ENCODE measurements at places on chromosomes 4 and X. TPM values are rescaled to one million over a fixed set of nuclear protein-coding genes. Genes with fewer than 3 reads are reported as not detected.

HDX gene
- 8.3 TPM for total RNA-seq

DNA sequence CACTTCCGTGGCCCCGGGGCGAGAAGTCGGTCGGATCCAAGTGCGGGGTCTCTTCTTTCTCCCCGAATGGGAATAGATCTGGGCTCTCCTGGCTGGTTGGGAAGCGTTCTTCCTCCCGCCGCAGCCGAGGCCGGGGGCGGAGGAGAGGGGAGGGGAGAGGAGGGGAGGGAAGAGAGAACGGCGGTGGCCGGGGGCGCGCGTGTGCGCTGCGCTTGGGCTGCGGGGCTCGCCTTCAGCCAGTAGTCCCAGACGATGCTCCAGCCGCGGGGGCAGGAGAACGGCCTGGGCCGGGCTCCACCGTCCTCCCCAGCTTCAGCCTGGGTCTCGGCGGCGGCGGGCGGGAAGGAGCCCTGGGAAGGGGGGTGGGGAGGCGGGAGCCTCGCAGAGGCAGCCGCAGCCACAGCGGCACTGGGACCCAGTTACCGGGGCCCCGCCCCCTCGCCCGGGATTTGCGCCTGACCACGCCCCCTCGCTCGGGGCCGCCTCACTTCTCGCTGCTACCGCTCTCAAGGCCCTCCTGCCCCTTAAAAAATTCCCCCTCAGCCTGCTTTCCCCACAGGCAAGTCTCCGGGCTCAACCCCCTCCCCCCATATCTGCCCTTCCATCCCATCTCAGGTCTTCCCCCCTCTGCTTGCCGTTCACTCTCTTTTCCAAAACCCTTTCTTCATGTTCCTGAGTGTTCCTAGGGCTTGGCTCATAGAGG, at the start of gene FGD1:
Gene FGD1 (minus strand): TSS at position 421 of the 703 bp plus-strand sequence. CDS start 802 bp downstream, outside the sequence.
- peaks cover 9% of the 10 kb centered on the region for H3K4me1 ChIP-seq
- H3K4me3 ChIP-seq, result peak within 1 kb of the TSS; percentile 64
- H3K36me3 ChIP-seq, result peaks cover 8% of the 10 kb centered on the region
- peak; percentile 71 for DNase-seq
- peaks cover 70% of the 10 kb centered on the region for H3K27me3 ChIP-seq
- H3K27ac ChIP-seq, result peak within 1 kb of the TSS; percentile 14

SPANXA1 gene
- not detected for total RNA-seq

MAGEH1 gene
- total RNA-seq, result not detected

DNA sequence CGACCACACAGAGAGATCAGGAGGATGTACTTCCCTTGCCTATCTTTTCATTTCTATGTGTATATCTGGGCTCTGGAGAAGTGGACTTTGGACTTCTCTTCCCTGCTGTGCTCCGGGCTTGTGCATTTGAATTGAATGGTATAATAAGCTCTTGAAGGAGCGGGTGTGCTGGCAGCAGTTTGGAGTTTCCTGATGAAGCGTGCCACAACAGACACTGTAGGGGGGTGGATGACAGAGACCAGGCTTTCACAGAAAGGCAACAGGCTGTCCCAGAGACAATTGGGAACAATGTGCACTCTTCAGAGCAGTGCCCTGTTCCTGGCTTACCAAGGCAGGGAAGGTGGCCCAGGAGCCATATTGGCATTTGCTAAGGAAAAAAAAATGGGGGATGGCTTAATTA, 170.1 kb downstream of the FRMPD4 start:
- H3K4me1 ChIP-seq, result peaks cover 7% of the 10 kb centered on the region
- no peak for DNase-seq
- H3K27me3 ChIP-seq, result no peaks in the 10 kb centered on the region
- no peaks in the 10 kb centered on the region for H3K36me3 ChIP-seq

DNA sequence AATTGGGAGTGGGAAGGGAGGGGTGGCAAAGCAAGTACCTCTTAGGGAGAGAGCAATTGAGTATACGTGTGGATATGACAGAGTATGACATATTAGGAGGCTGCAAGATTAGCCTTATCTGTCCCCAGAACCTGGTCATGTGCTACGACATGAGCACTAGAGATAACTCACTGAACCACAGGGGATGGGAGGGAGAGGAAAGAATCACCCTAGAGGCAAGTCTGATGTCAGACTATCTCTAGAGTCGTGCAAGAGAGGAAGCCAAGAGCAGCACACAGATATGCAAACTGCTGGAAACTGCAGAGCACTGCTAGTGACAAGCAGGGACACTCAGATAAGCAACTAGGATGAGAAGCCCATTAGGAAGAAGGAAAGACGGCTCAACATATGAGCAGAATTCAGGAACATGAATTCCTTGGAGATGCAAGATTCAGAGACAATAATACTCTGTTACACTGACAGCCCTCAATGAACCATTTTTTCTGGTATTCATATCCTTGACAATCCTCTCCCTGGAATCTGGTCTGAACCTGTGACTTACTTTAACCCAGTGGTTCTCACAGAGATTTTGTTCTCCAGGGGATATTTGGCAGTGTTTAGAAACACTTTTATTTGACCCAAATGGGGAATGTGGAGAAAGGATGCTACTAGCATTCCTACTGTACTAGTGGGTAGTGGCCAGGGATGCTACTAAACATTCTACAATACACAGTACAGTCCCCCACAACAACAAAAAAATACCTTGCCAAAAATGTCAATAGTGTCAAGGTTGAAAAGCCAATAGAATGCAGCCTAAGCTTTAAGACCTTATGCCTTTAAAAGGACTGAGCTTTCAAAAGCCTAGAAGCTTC, 84.0 kb upstream of the BMP2K start:
- no peaks in the 10 kb centered on the region for H3K4me1 ChIP-seq
- no peak for DNase-seq
- no peaks in the 10 kb centered on the region for H3K36me3 ChIP-seq
- H3K4me3 ChIP-seq, result no peak overlapping the region
- no peak overlapping the region for H3K27ac ChIP-seq

NXF3 gene
- total RNA-seq, result not detected

- H3K27ac ChIP-seq, result no peak overlapping the region
- H3K36me3 ChIP-seq, result no peaks in the 10 kb centered on the region
- H3K4me1 ChIP-seq, result no peaks in the 10 kb centered on the region
- DNase-seq, result no peak
- H3K4me3 ChIP-seq, result no peak overlapping the region
Observed at GRCh38 chr4:77852892-77853495, 9.6 kb upstream of the MRPL1 start.

DNA sequence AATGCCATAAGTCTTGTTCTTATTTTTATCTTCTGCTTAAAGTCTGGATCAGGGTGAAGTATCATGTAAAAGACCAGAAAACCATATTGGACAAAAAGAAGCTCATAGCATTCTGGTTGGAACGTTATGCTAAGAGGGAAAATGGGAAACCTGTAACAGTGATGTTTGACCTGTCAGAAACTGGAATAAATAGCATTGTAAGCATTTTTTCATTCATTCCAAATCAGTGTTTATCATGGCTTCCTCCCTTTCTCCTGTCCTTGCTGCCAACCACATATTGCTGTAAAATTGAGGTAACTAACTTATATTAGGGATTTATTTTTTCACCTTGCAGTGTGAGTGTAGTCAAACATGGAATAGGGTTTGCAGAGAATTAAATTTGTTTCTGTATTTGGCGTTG, 23.8 kb downstream of the MOSPD2 start:
- H3K27me3 ChIP-seq, result no peaks in the 10 kb centered on the region
- DNase-seq, result no peak
- H3K27ac ChIP-seq, result no peak overlapping the region
- no peaks in the 10 kb centered on the region for H3K4me1 ChIP-seq
- no peak overlapping the region for H3K4me3 ChIP-seq

MAD2L1 gene
- total RNA-seq, result 42.9 TPM

RASGEF1B gene
- total RNA-seq, result 36.3 TPM

DNA sequence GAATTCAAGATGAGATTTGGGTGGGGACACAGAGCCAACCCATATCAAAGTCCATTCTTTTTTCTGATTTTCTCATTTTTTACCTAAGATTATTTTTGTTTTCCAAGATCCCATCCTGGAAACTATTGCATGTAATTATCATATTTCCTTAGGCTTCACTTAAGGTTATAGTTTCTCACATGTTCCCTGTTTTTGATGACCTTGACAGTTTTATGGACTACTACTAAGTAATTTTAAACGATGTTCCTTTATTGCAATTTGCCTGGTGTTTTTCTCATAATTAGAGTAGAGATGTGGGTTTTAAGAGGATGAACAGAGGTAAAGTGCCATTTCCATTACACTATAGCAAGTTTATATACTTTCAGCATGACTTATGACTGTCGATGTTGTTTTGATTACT, 795.1 kb downstream of the FAT4 start:
- no peak overlapping the region for H3K27ac ChIP-seq
- no peak overlapping the region for H3K4me3 ChIP-seq
- no peak for DNase-seq

GRCh38 chr4:186258216-186258811, 7.7 kb upstream of the F11 start:
- H3K36me3 ChIP-seq, result peaks cover 14% of the 10 kb centered on the region
- DNase-seq, result no peak
- H3K4me1 ChIP-seq, result peaks cover 14% of the 10 kb centered on the region

DNA sequence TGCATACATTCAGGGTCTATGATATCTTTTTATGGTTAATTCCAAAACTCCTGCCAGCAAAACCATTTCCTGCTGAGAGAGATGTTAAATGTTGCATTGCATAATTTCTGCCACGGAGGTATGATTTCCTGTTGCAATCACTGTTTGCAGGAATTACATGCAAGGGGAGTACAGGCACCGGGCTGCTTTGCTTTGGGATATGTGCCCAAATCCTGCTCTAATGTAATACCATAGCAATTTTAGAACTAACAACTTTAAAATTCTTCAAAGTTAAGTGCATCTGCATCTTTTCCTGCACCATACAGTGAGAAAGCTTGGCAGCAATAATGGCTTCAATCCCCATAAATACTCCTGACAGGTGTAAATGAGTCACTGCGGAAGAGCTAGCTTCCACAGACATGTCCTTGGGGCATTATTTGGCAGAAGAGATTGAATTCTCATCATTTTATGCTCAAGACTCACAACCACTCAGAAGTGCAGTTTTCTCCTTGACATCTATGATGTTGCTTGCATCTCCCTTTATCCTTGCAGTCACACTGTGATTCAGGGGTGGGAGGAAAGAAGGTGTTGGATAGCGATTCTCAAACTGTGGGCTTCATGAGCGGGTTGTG, 29.6 kb downstream of the TRIM2 start:
- H3K27ac ChIP-seq, result peak overlapping the region; percentile 57
- peaks cover 24% of the 10 kb centered on the region for H3K36me3 ChIP-seq
- no peaks in the 10 kb centered on the region for H3K27me3 ChIP-seq
- peak; percentile 20 for DNase-seq

FAM236C gene
- total RNA-seq, result not detected

- DNase-seq, result no peak
- H3K27ac ChIP-seq, result no peak overlapping the region
- H3K36me3 ChIP-seq, result no peaks in the 10 kb centered on the region
- no peak overlapping the region for H3K4me3 ChIP-seq
- no peaks in the 10 kb centered on the region for H3K27me3 ChIP-seq
Observed at GRCh38 chr4:167688660-167689142, 403.6 kb upstream of the ANXA10 start.

LRRC66 gene
- not detected for total RNA-seq

DNA sequence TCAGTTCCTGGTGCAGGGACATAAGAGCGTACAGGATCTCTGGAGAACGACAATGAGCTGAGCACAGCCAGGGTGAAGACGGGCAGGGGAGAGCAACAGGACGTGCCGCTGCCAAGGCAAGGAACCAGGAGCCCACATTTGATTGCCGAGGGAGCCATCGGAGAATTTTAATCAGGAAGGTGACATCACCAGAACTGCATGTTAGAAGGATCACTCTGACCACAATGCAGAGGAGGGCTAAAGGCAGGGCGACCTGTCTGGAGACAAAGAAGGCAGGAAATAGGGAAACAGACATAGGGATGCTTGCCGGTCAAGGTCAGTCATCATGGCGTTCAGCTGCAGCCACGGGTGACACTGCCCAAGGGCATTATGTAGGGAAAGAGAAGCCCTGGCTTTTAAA, 81.4 kb downstream of the RBM47 start:
- H3K36me3 ChIP-seq, result peaks cover 14% of the 10 kb centered on the region
- H3K4me3 ChIP-seq, result no peak overlapping the region
- DNase-seq, result no peak
- H3K27me3 ChIP-seq, result no peaks in the 10 kb centered on the region
- no peak overlapping the region for H3K27ac ChIP-seq
- H3K4me1 ChIP-seq, result peaks cover 30% of the 10 kb centered on the region

EFHC2 gene
- 0.95 TPM for total RNA-seq

DNA sequence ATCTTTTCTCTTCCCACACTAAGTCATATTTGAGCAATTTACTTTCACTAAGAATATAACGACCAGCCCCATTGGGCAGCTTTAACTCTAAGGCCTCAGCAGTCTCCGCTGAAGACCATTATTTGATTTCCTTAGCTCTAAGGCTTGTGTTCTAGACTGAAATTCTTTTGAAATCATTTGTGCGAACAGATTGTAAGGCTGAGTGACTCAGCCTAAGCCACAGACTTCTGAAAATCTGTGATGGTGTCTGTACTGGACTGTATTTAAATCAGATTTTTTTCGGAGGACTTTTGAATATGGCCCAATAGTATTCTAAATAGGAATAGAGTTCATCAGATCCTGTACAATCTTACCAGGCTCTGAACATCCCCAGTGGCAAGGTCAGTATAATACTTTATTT, 150.3 kb upstream of the TECRL start:
- H3K36me3 ChIP-seq, result no peaks in the 10 kb centered on the region
- no peaks in the 10 kb centered on the region for H3K4me1 ChIP-seq
- no peaks in the 10 kb centered on the region for H3K27me3 ChIP-seq
- H3K4me3 ChIP-seq, result no peak overlapping the region
- no peak for DNase-seq
- no peak overlapping the region for H3K27ac ChIP-seq

DNA sequence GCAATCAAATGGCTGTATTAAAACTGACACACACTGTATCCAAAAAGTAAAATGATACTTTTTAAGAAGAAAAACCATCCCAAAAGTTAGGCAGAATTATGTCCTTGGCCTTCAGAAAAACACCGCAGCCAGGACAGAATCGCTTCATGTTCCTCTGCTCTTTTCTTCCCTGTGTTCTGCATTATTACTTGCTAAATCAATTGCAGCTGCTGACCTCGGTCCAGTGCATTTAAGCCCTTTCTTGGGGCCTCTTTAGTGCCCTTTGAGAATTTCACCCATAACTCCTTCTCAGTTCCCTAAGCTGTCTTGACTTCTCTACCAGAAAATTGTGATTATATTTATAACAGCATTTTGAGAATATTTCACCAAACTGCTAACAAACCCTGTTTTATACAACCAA, 696.9 kb downstream of the PCDH7 start:
- no peaks in the 10 kb centered on the region for H3K27me3 ChIP-seq
- H3K4me3 ChIP-seq, result no peak overlapping the region
- no peaks in the 10 kb centered on the region for H3K36me3 ChIP-seq
- H3K4me1 ChIP-seq, result no peaks in the 10 kb centered on the region

GRCh38 chr4:57854748-57855147, 744.6 kb upstream of the IGFBP7 start:
- H3K27me3 ChIP-seq, result no peaks in the 10 kb centered on the region
- no peak overlapping the region for H3K4me3 ChIP-seq
- no peaks in the 10 kb centered on the region for H3K36me3 ChIP-seq
- no peak overlapping the region for H3K27ac ChIP-seq
- no peaks in the 10 kb centered on the region for H3K4me1 ChIP-seq
- no peak for DNase-seq

- no peaks in the 10 kb centered on the region for H3K27me3 ChIP-seq
- H3K36me3 ChIP-seq, result no peaks in the 10 kb centered on the region
- DNase-seq, result peak; percentile 38
- no peaks in the 10 kb centered on the region for H3K4me1 ChIP-seq
Observed at GRCh38 chrX:27336466-27337091, 126.6 kb downstream of the PPP4R3C start.

PRDM8 gene
- total RNA-seq, result 1.8 TPM

- no peak overlapping the region for H3K27ac ChIP-seq
- no peak overlapping the region for H3K4me3 ChIP-seq
- DNase-seq, result no peak
- H3K4me1 ChIP-seq, result no peaks in the 10 kb centered on the region
- no peaks in the 10 kb centered on the region for H3K27me3 ChIP-seq
Observed at GRCh38 chrX:41935832-41936231, 12.5 kb upstream of the CASK start.

FDCSP gene
- 2,729 TPM for total RNA-seq

TMEM35A gene
- total RNA-seq, result not detected

Measured in Calu3 (cell line).